ENCODE measurements at places on chromosomes 16 and 17.

DNA sequence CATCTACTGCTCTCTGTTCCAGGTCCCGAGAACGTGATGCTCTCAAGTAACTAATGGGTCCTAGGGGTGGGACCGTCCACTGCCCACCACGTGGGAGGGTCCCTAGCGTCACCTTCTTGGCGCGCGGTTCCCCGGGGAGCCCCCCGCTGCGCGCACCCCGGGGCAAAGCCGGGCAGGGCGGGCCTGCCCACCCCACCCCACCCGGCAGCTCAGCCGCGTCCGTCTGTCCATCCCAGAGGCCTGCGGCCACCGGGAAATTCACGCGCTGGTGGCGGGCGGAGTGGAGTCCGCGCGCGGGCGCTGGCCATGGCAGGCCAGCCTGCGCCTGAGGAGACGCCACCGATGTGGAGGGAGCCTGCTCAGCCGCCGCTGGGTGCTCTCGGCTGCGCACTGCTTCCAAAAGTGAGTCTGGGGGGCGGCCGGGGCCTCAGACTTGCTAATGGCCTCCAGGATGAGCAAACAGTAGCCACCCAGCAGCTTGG lies 494 bp downstream of the PRSS41 start:
- no peak for DNase-seq

DNA sequence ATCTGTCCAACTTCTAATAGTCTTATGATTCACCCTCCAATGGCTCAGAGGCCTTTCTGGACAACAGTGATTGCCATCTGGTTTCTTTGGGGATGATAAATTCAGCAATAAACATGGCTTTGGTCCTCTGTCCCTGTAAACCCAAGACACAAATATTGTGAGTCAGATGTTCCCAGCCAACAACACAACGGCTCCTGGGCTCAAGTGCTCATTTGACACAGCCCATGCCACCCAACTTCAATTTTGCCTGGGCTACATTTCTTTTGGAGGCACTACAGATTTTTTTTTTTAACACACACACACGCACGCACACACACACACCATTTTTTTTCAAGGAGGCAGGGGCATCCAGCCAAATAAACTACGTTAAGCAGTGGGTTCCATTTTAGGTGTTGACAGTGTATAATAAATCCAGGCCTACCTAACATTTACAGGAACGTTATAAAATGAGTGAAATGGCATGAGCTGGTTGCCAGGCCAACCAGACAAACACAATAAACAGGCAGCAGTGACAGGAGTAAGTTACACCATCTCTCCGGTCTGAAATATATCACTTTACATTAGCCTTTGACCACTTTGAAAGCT lies 939.9 kb upstream of the SOX9 start:
- DNase-seq: no peak

- DNase-seq: no peak
Measured at GRCh38 chr17:81927152-81927652, 333 bp downstream of the MAFG start.

GRCh38 chr16:10225653-10226052 lies 43.4 kb upstream of the GRIN2A start:
- DNase-seq: no peak

DNA sequence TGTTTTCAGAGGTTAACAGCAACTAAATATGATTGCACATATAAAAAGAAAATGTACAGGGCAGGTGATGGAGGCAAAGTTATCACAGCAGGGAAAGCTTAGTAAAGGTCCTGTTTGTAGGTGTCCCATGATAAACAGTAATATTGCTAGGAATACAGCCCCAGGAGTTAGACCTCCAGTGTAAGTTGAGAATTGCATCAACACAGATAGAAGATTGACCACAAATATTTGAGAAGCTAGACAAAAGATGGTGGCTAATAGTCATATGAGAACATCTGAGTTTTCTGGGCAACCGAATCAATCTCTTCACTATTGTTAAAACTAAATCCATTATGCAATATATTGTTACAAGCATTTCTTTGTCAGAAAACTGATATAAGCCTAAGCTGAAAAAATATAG lies 152.6 kb downstream of the CDH11 start:
- DNase-seq: no peak

DNA sequence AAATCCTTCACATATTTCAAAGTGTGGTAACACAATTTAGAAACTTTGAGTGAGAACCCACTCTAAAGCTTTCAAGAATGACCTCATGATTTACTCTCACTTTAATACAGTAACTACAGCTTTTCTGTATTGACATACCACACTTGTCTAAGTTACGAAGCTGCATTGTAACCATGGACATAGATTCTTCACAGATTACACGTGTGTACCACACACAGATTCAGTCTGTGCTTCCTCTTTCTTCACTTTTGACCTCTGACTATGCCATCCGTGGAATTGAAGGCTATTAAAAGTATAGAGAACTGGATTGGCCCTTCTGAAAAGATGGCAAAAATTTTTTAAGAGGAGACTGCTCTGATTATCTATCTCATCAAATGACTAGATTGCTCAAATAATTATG lies 172.7 kb downstream of the TANC2 start:
- no peak for DNase-seq

GRCh38 chr17:7912927-7913524 lies 3.1 kb downstream of the RNF227 start:
- DNase-seq: no peak

GRCh38 chr16:48383877-48384519 lies 1.2 kb downstream of the SIAH1 start:
- no peak for DNase-seq

DNA sequence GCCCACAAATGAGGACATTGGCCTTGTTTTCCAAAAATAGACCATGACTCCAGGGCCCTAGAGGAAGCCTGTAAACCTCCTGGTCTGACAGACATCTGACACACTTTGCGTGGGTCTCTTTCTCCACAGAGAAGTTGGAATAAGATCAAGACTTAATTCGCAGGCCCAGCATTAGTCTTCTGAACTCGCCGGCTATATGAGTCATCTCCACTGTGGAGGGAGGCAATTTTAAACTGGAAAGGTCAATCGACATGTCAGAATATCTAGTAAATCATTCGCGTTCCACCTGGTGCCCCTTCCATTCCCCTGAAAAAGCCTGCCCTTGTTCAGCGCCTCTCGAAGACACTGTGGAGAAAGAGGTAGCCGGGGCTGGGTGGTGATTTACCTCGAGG lies 140.1 kb downstream of the CLEC16A start:
- no peak for DNase-seq

DNA sequence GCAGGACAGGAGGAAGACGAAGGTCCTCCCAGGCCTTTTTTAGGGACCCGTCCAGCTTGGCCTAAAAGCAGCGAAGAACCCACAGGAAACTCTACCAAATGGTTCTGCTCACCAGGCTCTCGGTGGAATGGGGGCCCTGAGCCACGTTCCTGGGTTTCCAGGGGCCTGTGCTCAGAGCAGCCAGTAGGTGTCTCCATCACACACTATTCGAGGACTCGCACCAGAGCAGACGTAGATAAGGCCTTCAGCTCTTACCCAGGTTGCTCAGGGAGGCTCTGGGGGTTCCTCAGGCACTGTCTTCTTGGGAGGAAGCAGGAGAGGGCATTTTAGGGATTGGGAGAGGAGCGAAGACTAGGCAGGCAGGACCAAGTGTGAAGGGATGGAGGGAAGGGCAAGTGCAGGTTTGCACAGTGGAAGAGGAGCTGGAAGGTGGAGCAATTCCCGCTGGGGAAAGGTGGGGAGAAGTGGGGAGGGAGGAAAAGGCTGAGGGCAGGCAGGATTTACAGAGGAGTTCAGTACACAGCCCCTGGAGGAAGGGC lies 157.1 kb downstream of the RGS9 start:
- peak; percentile 9 for DNase-seq

DNA sequence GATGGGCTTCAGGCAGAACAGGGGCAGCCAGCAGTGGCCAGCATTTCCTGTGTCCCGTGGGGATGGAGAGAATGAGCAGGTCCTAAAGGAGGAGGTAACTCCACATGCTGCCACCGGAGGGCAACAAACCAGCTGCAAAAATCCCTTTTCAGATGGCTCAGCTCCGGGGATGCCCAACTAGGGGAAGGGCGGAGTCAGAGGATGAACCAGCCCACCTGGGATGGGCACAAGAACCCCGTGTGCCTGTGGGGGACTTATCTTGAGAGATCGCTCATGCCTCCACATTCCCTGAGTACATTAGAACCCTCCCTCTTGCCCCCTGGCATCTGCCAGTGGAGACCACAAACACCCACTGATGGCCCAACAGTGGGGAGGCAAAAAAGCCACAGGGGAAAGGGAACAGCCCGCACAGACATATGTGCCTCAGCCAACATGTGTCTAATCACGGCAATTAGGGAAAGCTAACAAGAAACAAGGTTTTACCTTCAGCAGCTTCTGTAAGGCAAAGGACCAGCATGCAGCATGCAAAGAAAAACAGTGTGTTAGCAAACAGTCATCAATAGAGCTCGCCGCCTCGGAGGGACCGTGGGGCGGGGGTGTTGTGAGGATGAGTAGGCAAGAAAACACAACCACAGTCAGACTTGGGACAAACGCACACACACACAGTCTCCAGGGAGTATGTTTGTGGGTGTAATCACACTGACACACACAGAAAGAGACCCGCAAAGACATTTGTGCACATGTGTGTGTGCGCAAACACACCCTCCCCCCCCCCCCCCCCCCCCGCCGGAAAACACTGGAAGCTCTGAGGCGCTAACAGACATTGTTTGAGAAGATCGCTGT lies 64.0 kb downstream of the MYO18A start:
- DNase-seq: no peak

DNA sequence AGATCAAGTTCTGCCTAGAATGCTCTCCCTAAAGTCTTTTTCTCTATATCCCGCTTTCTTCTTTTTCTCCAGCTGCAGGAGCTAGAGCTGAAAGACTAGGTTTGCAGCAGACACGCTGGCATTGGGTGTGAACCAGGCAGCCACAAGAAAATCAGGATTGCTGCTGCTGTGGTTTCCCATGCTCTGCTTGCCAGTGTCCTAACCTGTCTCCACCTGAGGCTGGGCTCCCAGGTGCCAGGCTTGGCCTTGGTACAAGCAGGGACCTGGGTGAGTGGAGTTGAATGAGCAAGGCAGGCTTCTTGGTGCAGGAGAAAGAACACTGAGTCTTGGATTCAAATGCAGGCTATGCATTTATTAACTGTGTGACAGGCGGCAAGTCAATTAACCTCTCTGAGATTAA lies 440.3 kb upstream of the MAF start:
- DNase-seq: no peak

GRCh38 chr16:72723781-72724180 lies 324.1 kb downstream of the ZFHX3 start:
- DNase-seq: no peak

- peak; percentile 52 for DNase-seq
Measured at GRCh38 chr17:42101513-42102292, 3.4 kb upstream of the ZNF385C start.

DNA sequence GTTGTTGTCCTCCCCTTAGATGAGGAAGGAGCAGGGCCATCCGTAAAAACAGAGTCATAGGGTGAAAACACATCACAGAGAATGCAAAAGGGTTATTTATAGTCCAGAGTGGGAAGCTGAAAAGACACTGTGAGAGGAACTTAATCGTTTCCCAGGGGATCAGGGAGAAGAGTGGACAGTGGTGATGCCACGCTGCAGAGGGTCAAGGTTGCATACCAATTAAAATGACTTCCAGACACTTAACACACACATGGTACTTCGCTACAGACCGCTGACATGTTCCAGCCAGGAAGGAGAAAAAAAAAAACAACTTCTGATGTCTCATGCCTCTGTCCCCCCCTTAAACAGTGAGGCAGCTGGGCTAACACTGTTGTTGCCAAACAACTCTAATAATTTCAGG lies 713.8 kb upstream of the RBFOX1 start:
- DNase-seq: no peak

GRCh38 chr17:78784352-78784751 lies 2.3 kb upstream of the CYTH1 start:
- DNase-seq: no peak

DNA sequence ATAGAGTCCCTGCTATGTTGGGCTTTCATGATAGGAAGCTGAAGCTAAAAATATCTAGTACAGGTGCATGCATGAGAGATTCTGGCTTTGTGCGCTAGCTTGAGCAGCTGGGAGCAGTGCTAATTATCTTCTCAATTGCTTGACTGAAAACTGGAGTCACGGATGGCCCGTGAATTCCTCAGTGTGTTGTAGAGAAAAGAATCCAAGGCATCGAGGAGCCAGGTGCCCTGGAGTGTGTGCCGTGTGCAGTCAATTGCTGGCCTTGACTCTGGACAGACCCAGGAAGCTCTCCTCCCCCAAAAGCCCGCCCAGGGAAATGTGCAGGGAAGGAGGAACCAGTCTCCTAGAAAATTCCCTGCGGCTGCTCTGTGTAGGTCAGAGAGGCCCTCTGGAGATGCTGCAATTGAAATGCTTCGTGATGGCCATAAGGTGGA lies 14.2 kb downstream of the LGALS3BP start:
- DNase-seq: no peak

- no peak for DNase-seq
Measured at GRCh38 chr16:275786-276232, at the start of gene RGS11. TSS of gene RGS11 (minus strand) at chr16:275944. CDS start at chr16:275911, 33 bp downstream.

DNA sequence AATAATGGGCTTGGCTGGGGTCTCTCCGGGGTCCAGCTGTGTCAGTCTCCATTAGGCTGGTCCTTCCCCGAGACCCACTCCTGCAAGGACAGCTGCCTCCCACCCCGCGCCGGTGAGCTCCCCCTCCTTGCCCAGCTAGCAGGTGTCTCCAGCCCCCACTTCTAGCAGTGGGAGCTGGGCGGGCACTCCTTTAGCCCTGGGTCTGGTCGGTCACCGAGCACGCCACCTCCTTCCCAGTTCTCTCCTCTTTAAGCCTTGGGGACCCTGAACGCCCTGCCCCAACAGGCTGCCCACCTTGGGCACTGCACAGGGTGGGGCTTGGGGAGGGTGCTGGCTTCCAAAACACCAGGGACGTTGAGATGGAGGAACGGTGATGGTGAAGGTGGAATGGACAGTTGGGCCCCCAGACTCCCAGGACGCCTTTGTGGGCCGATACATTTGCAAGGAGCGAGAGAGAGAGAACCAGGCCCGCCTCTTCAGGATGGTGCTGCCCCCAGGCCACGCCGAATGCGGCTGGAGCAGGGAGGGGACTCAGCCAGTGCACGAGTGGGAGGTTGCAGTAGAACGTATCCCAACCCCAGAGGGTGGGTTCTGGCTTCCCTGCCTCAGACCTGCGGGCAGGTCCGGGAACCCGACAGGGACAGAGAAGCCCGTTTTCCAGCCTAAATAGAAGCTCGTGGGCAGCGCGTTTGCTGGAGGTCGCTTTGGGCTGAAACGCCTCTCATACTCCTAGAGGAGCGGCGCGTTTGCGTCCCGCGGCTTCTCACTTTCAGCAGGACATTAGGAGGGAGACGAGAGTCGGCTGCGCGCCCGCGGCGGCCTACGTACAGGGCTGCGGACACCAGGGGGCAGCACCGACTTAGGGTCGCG lies 10.7 kb downstream of the TBX2 start:
- peak; percentile 38 for DNase-seq

DNA sequence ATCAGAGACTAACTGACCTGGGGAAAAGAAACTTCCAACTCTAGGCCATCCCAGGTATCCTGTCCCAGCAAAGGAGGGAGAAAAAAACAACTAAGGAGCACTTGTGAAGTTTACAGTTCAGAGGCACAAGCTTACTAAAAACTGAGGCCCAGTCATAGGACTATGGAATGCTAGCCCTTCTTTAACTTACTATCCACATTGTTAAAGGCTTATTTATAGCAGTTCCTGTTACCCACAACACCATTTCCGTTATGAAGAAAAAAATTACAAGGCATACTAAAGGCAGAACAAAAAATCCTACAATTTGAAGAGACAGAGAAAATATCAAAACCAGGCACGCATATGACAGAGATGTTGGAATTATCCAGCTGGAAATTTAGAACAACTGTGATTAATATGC lies 159.1 kb downstream of the CDH11 start:
- no peak for DNase-seq

GRCh38 chr17:60720763-60721531 lies 43.3 kb downstream of the BCAS3 start:
- peak; percentile 17 for DNase-seq

GRCh38 chr16:50719401-50720337 lies 22.2 kb upstream of the CYLD start:
- DNase-seq: peak; percentile 58
